ENCODE measurements at places on chromosomes 2 and 18.

DNA sequence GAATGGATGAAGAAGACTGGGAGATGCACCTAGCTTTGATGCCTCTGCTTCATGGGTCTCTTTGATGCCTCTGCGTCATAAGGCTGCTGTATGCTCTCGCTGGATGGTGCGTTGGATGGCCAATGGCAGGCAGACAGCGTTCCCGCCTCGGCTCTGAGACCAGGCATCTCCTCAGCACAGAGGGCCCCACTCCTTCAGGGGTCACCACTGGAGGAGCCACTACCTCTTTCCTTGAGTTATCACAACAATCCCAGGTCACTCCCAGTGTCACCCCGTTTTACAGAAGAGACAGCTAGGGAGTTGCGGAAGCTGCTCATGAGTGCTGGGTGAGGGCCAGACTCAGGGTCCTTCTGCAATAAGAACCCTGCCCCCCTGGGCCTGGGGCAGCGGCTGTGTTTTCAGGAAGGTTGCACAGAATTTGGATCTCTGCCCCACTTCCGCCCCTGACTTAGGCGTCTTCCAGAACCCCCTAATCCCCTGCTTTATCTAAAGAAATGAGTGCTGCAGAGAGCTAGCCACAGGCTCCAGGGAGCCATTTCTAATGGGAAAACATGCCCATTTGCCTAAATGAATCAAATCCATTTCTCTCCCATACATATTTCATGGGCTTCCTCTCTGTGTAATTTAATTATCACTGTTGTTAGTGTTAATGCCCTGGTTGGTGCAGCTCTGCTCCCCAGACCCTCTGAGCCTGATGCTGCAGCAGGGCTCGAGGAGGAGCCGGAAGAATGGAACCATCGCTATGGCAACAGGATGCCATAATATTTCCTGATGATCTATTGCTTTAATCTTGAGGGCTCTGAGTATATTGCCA is 131.8 kb upstream of the HS6ST1 start:
- no peak for DNase-seq

DNA sequence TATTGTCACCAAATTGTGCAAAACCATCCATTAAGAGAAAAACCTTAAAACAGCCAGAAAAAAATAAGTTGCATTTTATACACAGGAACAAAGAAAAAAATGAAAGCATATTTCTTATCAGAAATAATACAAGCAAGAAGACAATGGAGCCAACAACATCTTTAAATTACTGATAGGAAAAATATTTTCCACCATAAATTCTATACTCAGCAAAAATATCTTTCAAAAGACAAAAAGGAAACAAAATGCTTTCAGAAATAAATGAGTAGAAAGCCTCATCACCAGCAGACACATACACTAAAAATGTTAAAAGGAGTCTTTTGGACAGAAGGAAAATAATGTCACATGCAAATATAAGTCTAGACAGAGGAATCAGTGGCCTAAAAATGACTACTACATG is 106.4 kb upstream of the TRIB2 start:
- no peak for DNase-seq

GRCh38 chr2:101969723-101970122 is 22.0 kb upstream of the IL1R2 start:
- DNase-seq, result no peak

DNA sequence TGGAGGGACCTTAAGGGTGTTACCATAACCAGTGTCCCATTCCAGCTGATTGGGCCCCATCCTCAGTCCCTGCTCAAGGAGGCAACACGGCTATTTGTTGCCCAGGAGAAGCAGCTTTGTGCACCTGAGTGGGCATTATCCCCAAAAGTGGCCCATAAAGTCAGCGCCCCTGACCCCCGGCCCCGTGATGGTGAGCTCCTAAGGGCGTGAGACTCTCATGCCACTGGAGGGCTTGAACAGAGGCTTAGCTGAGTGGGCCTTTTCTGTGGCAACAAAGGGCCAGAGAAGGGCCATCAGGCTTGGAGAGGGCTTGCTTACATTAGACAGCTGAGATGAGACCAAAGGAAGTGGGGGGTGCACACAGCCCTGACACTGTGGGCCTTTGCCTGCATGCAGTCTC is 99.2 kb upstream of the RAB6C start:
- DNase-seq, result no peak

DNA sequence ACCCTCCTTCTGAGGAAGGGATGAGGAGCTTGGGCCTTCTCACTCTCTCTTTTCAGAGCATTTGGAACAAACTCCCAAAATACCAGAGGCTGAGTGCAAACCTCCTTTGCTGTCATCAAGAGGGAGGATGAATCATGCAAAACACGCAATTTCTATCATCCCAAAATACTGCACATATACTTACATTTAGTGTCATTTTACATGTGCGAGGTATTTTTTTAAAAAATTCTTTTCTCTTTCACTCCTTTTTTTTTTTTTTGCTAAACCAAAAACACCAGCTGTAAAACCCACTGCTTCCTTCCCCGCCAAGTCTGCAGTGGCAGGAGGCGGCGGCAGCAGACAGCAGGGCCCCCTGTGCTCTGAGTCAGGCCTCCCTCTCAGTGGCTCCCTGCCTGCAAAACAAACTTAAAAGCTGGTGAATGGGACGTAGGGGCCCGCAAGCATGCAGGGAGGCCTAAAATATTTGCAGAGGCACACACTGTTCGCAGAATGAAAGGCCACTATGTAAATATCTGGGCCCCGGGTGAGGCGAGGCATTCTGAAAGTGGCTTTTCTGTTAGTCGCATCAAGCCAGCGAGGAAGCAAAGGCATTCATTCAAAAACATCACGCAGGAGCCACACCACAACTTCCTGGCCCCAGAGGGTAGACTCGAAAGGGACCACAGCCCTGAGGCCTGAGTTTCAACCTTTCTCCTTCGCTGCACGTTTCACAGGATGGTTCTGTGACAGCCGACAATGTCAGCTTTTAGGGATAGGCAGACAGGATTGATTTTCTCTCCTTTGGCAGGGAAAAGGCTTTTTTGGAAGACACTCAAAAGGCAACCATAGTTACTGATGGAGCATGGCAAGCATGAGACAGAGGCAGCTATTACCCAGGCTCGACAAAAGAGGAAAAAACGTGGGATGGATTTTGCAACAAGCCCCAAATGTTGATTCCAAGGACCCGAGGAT is 73.4 kb downstream of the ACTR2 start:
- no peak for DNase-seq
